ENCODE measurements at places on chromosomes 7 and 10. TPM values are rescaled to one million over a fixed set of nuclear protein-coding genes. Genes with fewer than 3 reads are reported as not detected.

IQCE gene
- 14.0 TPM for total RNA-seq

MET gene
- 0.83 TPM for total RNA-seq

MRLN gene
- total RNA-seq, result not detected

NUTM2E gene
- 0.18 TPM for total RNA-seq

PCLO gene
- total RNA-seq, result not detected

AASS gene
- 0.93 TPM for total RNA-seq

FRMD4A gene
- total RNA-seq, result 0.35 TPM
